Prostate gland (tissue), 2 donors: ENCODE measurements at places on chromosomes 3 and 15. TPM values are rescaled to one million over a fixed set of nuclear protein-coding genes. Genes with fewer than 3 reads are reported as not detected.

Gene MAPKBP1
- total RNA-seq: 62.8 TPM

Gene ADAMTS7
- 1.6 TPM for total RNA-seq

Gene GRM2
- total RNA-seq: 0.32 TPM

Gene SMCO1
- total RNA-seq: not detected

Gene OIP5
- total RNA-seq: 1.1 TPM

Gene SCAANT1
- total RNA-seq: not detected

Gene ADCY5
- total RNA-seq: 69.6 TPM

Gene CLDN1
- total RNA-seq: 8.8 TPM

Gene RNF7
- 92.4 TPM for total RNA-seq

Gene OCA2
- 3.7 TPM for total RNA-seq

Gene AGTR1
- 3.3 TPM for total RNA-seq

Gene SPATA12
- total RNA-seq: 0.28 TPM

Gene GOLGA8B
- total RNA-seq: 83.0 TPM

Gene PPIB
- 624 TPM for total RNA-seq

Gene SMAD6
- 14.8 TPM for total RNA-seq

Gene STRA6
- 0.77 TPM for total RNA-seq

Gene CFAP44
- total RNA-seq: 12.3 TPM

Gene MYD88
- 30.8 TPM for total RNA-seq

Gene TRIM59
- 11.4 TPM for total RNA-seq

Gene FES
- 33.9 TPM for total RNA-seq

Gene TRH
- total RNA-seq: 0.97 TPM

Gene CFAP20DC
- 8.3 TPM for total RNA-seq

Gene FANCD2OS
- total RNA-seq: 2.3 TPM

Gene MAGEL2
- 0.82 TPM for total RNA-seq

Gene CYP11A1
- total RNA-seq: 45.9 TPM

Gene EIF4E3
- total RNA-seq: 26.0 TPM

Gene ZKSCAN7
- 5.6 TPM for total RNA-seq

Gene IQCF6
- not detected for total RNA-seq

Gene DCLK3
- total RNA-seq: not detected

Gene FBXO40
- 0.68 TPM for total RNA-seq

Gene RBPMS2
- 2.3 TPM for total RNA-seq

Gene SEMA7A
- 1.3 TPM for total RNA-seq

Gene IQCF5
- total RNA-seq: 2.0 TPM

Gene RGMA
- total RNA-seq: 93.8 TPM

Gene LIPH
- total RNA-seq: 17.0 TPM

Gene KNG1
- total RNA-seq: not detected

Gene GMNC
- total RNA-seq: 1.1 TPM

Gene GPR62
- 0.41 TPM for total RNA-seq

Gene MYRIP
- 9.3 TPM for total RNA-seq

Gene ZPLD1
- 0.28 TPM for total RNA-seq

Gene CNTN4
- total RNA-seq: 1.5 TPM

Gene HYAL1
- 2.0 TPM for total RNA-seq

Gene GOLGA8T
- not detected for total RNA-seq

Gene SCN11A
- total RNA-seq: 1.7 TPM

Gene RARB
- 4.4 TPM for total RNA-seq

Gene SAMMSON
- 2.8 TPM for total RNA-seq

Gene CCK
- 3.0 TPM for total RNA-seq

Gene THPO
- total RNA-seq: not detected

Gene CCR9
- not detected for total RNA-seq

Gene SEMA5B
- total RNA-seq: 0.09 TPM

Gene EBLN2
- total RNA-seq: 0.82 TPM
